ENCODE measurements at places on chromosomes 4 and X.

DNA sequence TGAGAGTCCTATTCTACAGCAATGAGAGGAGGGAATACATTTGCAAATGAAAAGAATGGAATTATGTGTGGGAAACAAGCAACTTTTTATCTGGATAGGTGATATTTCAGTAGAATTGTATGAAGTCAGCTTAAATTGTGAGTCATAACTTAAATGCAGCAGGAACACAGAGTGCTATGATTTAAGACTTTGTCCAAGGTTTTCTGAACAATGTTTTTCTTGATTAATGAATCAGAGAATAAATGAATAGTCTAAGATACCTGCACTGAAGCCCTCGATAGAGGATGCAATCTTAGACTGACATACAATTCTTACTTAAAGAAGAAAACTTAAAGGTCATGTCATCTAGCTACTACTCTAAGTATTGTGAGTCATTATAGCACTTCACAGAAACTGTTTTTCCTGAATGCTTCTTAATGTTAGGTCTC lies 8.0 kb downstream of the ARHGEF38 start:
- no peak for DNase-seq

DNA sequence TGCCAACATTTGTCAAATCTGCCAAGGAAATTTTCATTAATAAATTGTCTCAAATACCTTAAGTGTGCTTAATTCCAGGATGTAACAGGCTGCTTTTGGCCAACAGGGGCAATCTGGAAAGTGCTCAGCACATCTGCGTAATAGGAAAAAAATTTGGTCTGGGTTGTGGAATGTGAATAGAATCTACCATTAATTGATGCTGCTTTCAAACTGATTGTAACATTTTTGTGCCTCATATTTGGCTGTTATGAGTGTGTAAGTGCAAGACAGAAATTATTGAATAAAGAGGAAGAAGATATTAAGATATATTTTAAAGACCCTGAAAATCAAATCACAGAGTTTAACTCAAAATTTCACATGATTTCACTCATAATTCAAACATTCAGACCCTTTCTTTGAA lies 41.1 kb downstream of the REELD1 start:
- DNase-seq = no peak

DNA sequence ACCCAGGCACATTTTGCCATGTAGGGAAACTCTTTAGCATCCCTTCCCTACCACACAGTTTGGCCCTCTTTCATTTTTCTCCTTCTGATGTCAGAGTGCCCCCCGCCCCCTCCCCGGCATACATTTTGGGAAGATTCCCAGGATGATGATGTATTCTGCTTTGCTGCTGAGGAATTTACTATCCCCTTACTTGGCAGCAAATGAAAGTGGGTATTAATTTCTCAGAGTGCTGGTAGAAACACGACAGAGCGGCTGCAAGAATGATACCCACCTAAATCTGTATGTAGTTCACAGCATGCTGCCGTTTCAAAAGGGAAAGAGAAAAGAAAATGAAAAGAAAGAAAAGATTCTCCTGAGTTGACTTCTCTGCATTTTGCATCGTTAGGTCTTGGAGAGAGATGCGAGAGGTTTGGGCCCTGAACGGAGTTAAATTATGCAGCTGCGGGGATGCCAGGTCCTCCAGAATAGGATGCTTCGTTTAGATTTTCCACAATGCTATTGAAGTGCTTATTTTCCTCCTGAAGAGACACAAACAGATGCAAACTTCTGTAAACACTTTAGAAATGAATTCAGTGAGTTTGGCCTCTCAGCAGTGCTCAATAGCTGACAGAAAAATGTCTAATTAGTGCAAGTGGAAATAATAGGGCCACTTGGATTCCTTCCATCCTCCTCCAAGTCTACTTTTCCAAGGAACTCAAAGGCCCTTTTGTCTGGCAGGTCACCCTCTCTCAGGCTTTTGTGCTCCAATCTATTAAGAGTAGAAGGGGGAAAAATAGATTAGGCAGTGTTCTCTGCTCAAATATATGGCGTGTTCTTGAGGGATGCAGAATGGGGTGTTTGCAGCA lies 106.2 kb downstream of the ALPK1 start:
- DNase-seq = no peak

DNA sequence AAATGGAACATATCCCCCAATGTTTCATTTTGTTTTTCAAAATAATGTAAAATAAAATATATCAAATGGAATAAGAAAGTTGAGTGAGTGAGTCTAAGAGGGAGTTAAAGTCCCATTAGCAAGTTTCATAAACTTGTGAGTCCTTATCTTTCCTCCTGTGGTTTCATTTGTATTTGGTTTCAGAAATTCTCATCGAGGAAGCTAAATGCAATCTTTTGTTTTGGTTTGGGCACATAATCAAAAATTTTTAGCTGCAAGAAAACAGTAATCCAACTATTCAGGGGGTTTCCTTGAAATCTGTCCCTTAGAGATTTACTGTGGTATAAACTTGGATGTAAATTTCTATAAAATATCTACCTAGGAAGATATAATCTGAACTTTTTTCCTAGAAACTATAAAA lies 124.2 kb downstream of the CAMK2D start:
- DNase-seq = no peak

DNA sequence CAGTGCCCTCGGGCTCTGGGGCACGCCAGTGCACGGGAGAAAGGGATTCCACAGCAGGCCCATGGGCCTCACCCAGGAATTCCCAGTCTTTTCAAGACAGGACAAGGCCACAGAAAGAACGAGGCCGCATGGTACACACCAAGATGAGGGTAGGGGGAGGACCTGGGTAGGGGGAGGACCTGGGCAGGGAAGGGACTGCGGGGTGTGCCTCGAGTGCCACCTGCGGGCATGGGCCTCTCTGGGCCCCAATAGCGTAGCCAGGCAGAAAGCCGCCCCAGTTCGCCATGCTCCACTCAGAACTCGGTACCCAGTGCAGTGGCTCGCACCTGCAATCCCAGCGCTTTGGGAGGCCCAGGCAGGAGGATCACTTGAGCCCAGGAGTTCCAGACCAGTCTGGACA lies 14.0 kb upstream of the DUSP9 start:
- DNase-seq = no peak

DNA sequence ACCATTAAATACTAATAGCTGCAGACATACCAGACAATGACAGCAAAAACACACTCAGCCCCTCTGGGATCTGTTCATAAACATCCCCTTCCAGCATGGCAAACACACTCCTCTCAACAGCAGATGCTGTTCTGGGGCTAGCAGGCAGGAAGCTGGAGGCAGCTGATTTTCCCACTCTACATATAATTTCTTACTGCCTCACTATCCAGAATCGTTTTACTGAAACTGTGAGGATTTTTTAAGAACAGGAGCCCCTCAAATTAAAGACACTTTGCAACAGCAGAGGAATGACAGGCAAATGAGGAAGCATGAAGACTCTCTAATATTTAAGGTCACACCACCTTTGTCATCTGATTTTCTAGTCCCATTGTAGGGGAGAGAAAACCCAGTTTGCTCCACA lies 2.2 kb downstream of the MAPK10 start:
- DNase-seq = no peak

DNA sequence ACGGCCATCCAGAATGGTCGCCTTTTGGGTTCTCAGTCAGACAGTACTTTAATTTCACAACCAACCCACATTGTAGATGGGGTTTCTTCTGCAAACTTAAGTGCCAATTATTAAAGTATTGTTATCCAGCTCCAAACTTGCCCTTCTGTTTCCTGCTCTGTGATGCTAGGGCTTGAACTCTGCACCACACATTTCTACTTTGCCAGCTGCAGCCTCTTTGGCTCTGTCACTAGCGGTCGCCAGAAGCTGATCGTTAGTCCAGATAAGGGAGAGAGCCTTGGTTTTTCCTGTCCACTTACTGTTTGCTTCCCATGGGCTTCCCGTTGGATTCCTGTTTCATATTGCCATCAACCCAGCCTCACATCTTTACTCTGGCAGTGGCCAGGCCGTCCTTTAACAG lies 196.6 kb downstream of the ASB9 start:
- DNase-seq = no peak

- DNase-seq = no peak
Measured at GRCh38 chr4:114208574-114209151, 229.2 kb upstream of the ARSJ start.

All from NCI-H446 treated with DMSO at 0.1 percent for 48 hours (cell line).